IPS DF 6.9 (cell line): ENCODE measurements at places on chromosomes 2 and 18.

DNA sequence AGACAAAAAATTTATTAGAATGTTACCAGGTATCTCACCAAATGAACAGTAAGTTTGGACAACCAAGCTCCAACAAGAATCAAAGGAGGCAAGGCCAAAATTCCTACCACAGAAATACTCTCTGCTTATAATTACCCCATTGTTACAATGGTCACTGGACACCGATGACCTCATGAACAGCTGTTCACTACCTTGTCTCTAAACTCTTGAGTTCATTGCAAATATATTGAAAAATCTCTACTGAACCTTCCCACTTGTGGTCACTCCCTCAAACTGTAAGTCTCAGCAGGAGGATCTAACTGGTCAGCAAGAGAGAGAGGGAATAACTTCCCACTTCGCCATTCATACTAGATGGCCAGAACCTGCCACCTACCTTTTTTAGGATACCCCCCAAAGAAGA lies 50.0 kb downstream of the ERBB4 start:
- no peak for DNase-seq

DNA sequence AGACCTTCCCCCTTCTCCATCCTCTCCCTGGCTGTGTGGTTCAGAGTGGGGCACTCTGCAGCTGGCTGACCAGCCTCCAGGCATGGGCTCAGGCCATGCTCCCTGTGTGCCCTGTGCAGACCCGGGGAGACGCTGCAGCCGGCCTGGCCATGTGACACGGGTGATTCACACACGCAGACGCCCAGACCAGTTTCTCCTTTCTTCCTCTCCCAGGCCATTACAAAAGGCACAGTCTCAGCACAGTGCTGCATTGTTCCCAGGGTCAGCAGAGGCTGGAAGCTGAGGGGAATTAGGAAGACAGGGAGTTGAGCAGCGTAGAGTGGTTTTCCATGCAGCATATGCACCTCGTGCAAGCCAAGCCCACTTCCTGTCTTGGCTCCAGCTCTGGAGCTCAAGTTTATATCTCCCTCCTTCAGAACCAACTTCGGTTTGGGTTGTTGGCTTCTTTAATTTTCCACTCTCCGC lies 288.5 kb downstream of the TNS1 start:
- no peak for DNase-seq

DNA sequence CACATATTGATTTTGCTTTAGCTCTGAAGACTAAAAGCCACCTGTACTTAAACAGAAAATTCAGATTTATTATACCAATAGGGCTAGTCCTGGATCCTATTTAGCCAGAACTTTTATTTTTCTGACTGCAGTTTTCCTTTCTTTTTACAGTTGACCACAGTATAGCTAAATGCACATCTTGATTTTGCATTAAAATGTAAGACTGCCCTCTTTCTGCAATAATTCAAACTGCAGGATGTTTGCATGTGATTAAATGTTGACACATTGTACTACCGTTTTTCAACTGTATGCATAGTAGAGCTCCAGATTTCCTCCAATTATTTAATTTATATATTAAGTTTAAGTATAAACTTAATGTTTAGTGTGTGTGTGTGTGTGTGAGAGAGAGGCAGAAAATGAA lies 1262.9 kb downstream of the SUCLG1 start:
- no peak for DNase-seq

GRCh38 chr2:30216157-30216556 lies 15.2 kb upstream of the LBH start:
- DNase-seq: no peak

GRCh38 chr2:101328474-101329007 lies 20.0 kb upstream of the RNF149 start:
- DNase-seq: no peak

GRCh38 chr2:40043641-40044040 lies 264.6 kb upstream of the THUMPD2 start:
- no peak for DNase-seq

- DNase-seq: no peak
Observed at GRCh38 chr18:62842898-62843297, 127.6 kb downstream of the PHLPP1 start.

DNA sequence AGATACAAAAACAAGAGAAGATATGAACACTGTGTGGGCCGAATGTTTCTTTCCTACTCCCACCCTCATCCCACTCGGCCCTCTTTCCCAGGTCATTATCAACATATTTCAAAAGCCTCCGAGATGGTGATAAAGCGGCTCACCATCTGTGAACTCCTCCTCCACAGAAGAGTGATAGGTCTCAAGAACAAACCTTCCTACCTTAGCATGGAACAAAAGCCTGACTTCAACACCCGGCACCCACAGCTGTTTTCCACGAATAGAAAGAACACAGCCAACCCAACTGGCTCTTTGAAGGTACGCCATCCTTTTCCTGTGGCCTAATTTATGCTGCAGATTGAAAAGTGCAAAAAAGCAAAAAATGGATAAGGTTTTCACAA lies 28.8 kb downstream of the BCL2 start:
- DNase-seq: no peak

DNA sequence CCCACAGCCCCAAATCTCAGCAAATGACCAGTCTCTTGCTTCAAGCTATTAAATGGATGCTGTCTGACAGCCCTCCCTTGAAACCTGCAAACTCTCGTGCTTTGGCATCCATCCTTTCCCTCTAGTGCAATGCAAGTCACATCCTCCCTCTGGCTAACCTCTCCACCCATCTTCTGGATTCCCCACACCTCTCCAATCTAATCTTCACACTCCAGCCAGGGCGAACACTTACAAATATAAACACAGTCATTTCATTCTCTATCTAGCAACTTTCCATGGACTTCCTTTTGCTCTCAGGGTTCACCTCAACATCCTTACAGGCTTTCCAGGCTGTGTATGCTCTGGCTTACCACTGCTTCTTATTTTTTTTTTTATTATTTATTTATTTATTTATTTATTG lies 10.1 kb upstream of the NARS1 start:
- no peak for DNase-seq

- no peak for DNase-seq
Observed at GRCh38 chr2:23824777-23825212, 102.1 kb downstream of the ATAD2B start.

DNA sequence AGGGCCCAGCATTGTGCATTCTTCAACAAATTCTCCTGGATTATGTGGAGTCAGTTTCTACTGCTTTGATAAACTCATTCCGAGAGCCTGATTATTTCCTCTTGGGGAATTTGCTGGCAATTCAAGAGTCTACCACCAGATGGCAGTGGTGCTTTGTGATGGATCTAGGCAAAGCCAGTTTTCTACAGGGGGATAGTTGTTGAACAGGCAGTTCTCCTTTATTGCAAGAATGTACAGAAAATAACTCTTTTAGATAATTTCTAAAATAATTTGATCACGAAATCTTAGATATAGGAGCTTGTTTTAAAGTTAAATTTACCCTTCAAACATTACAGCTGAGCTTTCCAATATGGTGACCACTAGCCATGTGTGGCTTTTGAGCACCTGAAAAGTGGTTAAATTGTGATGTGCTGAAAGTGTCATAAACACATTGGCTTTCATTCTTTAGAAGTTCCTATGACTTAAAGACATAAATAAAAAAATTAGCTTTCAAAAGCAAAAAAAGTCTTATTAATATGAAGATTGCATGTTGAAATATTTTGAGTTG lies 66.7 kb upstream of the HAAO start:
- DNase-seq: peak; percentile 64

DNA sequence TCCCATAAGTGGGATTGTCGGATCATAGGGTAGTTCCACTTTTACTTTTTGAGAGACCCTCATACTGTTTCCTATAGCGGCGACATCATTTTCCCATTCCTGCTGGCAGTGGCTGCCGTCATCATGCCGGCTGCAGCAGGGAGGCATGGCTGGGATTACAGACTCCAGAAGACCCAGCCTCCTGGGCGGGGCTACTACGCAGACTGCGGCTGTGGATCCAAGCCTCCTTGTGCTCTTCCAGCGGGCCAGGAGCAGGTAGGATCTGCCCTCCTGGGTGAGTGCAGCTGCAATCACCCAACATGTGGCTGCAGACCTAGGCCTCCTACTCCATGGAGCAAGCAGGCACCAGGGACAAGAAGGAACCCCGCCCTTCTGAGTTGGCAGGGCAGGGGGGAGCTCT lies 359.2 kb downstream of the GALR1 start:
- no peak for DNase-seq

- no peak for DNase-seq
Observed at GRCh38 chr2:77521931-77522470, at the start of gene LRRTM4. Gene LRRTM4 (minus strand): TSS chr2:77522376.

DNA sequence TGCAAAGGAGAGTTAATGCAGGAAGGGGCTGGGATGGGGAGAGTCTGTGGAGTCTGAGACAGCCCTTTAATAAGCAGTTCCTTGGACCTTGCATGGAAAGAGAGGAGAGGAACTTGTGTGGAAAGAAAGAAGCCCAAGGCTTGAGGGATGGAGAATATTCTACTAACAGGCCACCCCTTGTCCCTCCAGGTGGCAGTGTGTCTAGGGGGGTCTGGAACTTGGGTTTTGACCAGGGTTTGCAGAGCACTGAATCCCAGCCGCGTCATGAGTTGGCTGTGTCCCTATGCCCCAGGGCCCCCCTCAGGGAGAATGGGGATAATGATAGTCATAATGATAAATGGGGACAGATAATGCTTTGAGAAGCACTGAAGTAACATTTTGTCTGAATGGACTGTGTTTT lies 15.0 kb downstream of the TCF7L1 start:
- no peak for DNase-seq

- no peak for DNase-seq
Observed at GRCh38 chr18:66432636-66433035, 171.3 kb downstream of the CDH19 start.

DNA sequence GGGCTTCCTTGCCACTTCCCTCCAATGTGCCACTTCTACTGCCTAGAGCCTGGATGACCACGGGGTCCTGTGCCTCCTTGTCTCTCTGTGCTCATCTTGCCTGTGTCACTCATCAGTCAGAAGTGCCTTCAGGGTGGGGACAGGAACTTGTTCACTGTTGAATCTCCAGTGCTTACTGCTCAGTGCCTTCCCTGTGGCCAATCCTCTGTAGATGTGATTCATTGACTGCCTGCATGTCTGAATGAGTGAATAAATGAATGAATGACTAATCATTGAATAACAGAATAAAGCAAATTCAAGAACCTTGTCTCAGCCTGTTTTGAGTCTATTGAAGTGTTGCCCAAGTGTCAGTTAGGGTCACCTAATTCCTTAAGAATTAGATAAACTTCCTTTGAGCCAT lies 42.3 kb upstream of the FAM136A start:
- DNase-seq: no peak

GRCh38 chr2:215486291-215487001 lies 50.6 kb upstream of the FN1 start:
- DNase-seq: no peak

DNA sequence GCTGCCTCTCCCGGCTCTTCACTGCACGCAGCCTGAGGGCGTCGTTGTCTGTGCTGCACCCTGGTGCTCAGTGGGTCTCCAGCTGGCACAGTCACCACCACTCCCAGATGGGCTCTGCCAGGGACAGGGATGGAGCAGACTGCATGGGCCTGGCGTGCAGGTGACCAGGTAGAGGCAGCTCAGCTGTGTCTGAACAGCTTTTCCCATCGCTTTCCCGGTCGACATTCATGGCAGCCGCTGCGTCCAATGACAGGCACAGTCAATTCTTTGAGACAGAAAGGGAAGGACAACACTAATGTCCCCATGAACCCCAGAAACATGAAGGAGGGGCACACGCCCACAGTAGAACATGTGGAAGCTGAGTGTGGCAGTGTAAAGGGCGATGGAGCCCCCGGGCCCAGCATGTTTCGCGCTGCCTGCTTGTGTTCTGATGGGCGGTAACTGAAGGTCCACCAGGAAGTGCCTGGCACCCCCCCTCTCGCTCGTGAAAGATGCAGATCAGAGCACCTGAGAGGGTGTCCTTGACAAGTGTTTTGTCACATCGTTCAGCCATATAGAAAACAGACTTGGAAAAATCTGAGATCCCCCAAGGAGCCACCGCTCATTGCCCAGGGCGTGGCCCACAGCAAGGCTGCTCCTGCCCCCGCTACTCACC lies 122.4 kb downstream of the NFATC1 start:
- DNase-seq: no peak

GRCh38 chr2:158544998-158545397 lies 88.2 kb downstream of the PKP4 start:
- DNase-seq: no peak

- no peak for DNase-seq
Observed at GRCh38 chr2:29917781-29918180, 3.6 kb downstream of the ALK start.

DNA sequence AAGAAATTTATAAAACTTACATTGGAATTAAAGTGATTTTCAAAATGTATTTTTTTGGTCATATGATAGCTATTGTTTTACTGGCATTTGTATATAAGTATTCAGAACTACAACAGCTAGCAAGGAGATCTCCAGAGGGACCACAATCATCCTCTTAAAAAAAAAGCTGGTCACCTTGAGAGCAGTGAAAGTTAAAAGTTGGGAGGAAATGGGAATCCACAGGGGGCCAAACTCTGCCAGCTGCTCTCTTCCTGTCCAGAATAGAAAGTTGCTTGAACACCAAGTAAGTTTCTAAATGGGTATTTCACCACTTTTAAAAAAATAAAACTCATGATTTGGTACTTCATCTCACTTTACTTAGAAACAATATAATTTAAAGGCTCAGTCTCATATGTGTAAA lies 1025.1 kb downstream of the LRP1B start:
- DNase-seq: no peak

- DNase-seq: no peak
Observed at GRCh38 chr2:134976074-134976702, 57.6 kb downstream of the CCNT2 start.

- no peak for DNase-seq
Observed at GRCh38 chr2:170953941-170954340, 24.9 kb downstream of the GORASP2 start.
